Stimulated activated CD8-positive, alpha-beta memory T cell treated with anti-CD3 and anti-CD28 coated beads, Interleukin-4, amount 100 ng/mL, for 48 hours (primary cell): ENCODE measurements at places on chromosomes 3 and 15.

DNA sequence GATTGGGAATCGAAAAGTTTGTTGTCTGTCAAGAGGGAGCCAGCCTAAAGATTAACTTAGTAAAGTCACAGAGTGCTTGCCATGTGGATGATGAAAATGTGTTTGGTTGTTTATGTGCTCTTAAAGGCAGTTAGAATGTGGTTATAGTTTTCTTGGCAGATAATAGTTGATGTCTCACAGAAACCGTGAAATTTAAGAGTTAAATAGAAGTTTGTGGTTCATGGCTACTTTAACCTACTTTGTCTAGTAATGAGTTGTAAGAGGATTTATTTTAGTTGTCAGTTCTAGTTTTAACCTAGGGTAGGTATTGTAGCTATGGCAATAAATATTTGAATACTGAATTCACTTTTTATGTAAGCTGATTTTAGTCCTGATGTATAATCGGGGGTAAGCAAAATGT lies 36.4 kb upstream of the EIF3J start:
- DNase-seq = no peak

DNA sequence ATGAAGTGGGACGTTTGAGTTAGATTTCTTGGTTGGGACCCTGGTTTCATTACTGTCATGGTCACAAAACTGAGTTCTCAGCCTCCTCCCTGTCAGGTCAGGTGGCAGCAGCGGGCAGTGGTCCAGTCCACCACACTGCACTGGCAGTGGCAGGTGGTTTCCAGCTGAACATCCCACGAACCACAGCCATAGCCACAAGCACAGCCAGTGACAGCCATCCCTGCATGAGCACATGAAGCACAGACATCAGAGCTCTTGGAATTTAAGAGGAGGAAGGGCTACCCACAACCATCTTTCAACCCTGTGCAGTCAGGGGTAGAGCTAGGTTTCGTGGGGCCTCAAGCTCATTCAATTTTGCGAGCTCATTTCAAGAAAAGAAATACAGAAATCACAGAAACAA lies 1.5 kb downstream of the RETNLB start:
- no peak for DNase-seq

DNA sequence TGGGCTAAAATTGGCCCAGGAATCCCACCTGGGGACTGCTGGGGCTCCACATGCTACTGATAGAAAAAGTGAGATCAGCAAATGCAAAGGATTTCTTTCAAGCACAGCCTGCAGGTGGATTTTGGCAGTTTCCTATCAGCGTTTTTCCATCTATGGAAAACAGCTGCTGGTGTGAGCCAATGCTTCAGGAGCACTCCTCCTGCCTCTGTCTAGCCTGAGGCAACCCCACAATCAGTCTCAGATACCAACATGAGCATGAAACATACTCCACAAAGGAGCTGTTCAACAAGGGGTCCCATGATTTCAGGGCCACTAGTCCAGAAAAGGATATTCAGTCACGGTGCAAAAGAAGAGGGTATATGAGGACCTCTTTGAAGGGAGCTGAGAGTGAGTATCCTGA lies 311.5 kb upstream of the THBS1 start:
- no peak for DNase-seq

DNA sequence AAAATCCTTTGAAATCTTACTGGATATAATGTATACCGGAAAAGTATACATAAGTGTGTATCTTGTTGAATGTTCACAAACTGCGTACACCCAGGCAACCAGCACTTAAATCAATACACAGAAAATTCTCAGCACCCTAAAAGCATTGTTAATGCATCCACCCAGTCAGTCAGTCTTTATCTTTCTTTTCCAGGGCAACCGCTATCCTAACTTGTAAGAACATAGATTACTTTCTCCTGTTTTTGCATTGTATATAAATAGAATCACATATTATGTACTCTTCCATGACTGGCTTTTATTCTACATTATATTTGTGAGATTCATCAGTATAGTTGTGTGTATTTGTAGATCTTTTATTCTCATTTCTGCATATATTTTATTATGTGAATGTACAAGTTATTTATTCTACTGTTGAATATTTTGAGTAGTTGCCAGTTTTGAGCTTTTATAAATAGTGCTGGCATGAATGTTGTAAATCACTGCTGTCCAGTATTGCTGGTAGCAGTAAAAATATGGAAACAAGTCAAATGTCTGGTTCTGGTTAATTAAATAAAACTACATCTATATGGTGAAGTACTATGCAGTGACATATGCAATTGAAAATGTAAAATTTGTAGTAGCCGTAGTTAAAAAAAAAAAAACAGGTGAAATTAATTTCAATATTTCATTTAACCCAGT lies 62.1 kb downstream of the PDCD6IP start:
- DNase-seq = no peak

DNA sequence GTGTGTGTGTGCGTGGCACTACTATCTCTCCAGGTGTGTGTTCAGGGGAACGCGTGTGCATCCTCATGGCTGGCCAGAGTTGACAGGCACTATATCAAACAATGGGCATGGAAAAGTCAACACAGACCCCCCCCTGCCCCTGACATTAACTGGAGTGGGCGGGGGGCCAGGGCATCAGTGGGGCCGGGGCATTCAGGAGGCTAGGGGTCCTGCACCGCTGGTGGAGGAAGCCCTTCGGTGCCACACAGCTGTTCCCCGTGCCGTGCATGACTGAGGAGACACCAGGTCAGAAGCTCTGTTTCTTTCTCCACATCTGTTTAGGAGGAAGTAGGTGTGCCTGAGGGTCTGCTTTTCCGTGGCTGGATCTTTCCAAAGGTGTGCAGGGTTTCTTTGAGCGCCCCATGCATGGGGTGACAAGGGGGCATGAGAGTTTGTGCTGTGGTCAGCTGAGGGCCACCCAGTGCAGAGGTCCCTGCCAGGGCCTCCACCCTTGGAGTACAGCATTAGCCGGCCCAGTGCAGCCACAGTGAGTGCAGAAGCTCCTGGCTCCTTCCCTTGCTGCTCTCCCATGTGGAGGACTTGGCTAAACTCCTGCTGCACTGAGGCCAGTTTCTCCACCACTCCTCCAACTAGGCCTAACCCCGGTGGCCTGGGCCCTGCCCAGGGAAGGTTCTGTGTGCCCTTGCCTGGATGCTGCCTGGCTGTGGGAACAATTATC lies 7.5 kb downstream of the C3orf22 start:
- DNase-seq = peak; percentile 9

- DNase-seq = no peak
Observed at GRCh38 chr3:187473778-187474406, 105.7 kb downstream of the RTP4 start.

- no peak for DNase-seq
Observed at GRCh38 chr3:134094491-134094890, 64.8 kb upstream of the SLCO2A1 start.
